ENCODE measurements at places on chromosomes 1 and 21. TPM values are rescaled to one million over a fixed set of nuclear protein-coding genes. Genes with fewer than 3 reads are reported as not detected.
A peak's percentile ranks its signal among the peaks of the same experiment; 100 is the strongest.

GRCh38 chr1:244010191-244010590 is 40.9 kb upstream of the ZBTB18 start:
- DNase-seq, result no peak

LRRC38 gene
- 0.53 TPM for total RNA-seq

GRCh38 chr1:203077956-203078355 is 7.9 kb downstream of the MYOG start:
- no peak for DNase-seq

GRCh38 chr1:238469146-238469631 is 578.5 kb upstream of the ZP4 start:
- DNase-seq, result no peak

- no peak for DNase-seq
These were observed 15.3 kb downstream of the CLCC1 start for GRCh38 chr1:108947871-108948525.

DNA sequence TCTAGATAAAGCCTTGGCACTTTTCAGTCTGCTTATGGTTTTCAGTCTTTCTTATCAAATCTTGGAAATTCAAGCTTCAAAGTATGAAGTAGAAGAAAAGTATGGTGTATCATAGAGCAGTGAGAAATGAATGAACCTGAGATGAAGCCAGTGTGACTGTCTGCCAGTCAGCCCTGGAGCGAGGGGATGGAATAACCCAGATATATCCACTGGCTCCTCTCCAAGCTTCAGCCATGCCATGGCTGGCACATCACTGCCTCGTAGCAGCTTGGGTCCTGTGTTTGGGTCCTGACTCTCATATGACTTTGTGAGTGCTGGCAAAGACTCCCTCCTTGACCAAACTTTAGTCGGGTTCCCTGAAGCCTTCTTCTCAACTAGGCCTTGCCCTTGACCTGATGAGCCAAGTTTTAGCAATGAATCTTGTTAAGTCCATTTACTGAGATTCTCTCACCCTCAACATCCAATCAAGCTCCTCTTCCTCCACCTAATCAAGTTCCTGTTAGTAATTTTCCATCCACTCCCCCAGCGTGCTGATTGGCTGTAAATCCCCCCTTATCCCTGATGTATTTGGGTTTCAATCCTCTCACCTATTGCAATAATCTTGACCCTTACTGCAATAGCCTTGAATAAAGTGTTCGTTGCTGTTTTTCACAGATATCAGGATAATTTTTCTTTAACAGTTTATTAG is 62.5 kb upstream of the PRDX6 start:
- no peak for DNase-seq

KIFAP3 gene
- 60.0 TPM for total RNA-seq

GRCh38 chr21:41663805-41664788 is 102.8 kb downstream of the RIPK4 start:
- no peak for DNase-seq

OLIG2 gene
- not detected for total RNA-seq

RHD gene
- total RNA-seq, result 0.69 TPM

PRAMEF8 gene
- total RNA-seq, result not detected

NPPB gene
- not detected for total RNA-seq

MYBPH gene
- total RNA-seq, result 8.9 TPM

COL18A1 gene
- total RNA-seq, result 60.7 TPM

DNA sequence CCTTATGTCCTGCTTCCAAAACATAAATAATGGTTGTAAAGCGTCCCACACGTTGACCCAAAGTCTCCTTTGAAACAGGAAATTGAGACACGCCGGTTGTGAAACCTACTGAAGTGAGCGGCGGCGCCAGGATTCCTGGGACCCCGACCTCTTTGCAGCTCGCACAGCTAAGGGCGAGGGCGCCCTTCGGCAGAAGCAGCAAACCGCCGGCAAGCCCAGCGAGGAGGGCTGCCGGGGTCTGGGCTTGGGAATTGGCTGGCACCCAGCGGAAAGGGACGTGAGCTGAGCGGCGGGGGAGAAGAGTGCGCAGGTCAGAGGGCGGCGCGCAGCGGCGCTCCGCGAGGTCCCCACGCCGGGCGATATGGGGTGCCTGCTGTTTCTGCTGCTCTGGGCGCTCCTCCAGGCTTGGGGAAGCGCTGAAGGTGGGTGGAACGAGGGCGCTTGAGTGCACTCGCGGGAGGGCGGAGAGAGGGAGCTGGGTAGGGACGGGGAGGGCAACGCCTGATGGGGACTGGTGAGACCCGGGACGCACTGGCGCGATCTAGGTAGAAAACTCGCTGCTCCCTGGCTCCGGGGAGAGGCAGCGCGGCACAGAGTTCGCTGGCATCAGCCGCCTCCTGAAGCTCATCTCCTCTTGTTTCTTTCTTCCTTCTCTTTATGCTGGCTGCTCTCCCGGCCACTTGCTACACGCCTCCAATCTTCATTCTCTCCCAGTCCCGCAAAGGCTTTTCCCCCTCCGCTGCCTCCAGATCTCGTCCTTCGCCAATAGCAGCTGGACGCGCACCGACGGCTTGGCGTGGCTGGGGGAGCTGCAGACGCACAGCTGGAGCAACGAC is at the start of gene CD1D:
TSS of gene CD1D (plus strand) at position 155 of the 836 bp plus-strand sequence. CDS start at position 362, 207 bp downstream.
- no peak for DNase-seq

GRCh38 chr1:84442256-84442655 is 36.8 kb upstream of the RPF1 start:
- no peak for DNase-seq

KRTAP7-1 gene
- not detected for total RNA-seq

OR2AK2 gene
- not detected for total RNA-seq

DNA sequence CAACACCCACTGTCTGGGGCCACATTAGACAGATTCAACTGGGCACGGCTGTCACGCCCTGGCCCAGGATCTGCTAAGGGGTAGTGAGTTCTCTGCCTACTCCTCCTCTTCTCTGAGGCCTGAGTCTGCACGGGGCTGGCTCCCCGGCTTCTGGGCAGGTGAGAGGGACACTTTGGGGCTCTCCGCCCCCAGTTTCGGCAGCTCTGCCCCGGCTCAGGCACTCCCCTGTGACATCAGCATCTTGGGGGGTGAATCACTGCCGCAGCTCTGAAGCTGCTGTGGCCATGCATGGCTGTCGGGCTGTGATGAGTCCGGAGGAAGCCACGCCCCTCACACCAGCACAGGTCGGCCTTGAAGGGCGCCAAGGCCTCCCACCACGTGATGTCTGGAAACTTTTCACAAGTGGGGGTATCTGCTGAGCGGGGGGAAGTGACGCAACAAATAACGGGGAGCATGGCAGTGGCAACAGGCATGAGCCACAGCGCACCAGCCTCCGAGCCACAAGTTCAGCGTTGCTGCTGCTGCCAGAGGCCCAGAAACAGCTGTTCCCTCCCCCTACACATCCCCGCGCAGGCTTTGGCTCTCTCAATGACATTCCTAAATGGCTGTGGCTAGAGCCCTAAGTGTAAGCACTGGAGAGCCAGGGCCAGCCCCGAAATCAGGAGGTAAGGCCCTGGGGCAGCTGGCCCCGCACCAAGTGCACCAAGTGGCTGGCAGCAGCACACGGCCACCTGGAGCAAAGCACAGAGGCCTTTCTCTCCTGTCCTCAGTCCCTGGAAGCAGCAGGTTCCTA is 26.3 kb downstream of the ZBTB17 start:
- peak; percentile 8 for DNase-seq

GRCh38 chr21:26423511-26423910 is 149.6 kb downstream of the CYYR1 start:
- no peak for DNase-seq

GRCh38 chr1:192580351-192580962 is 4.9 kb downstream of the RGS1 start:
- DNase-seq, result no peak

GRCh38 chr1:205748403-205749233 is 1.4 kb downstream of the NUCKS1 start:
- peak; percentile 56 for DNase-seq

CD5L gene
- not detected for total RNA-seq

- no peak for DNase-seq
These were observed 111.8 kb downstream of the GDAP2 start for GRCh38 chr1:117817629-117818028.

GRCh38 chr1:1274931-1275431 is 1.3 kb upstream of the UBE2J2 start:
- DNase-seq, result no peak

GRCh38 chr1:190560161-190560681 is 82.6 kb upstream of the BRINP3 start:
- DNase-seq, result no peak

C1QTNF12 gene
- total RNA-seq, result 0.53 TPM

GRCh38 chr1:2145946-2146835 is 48.4 kb downstream of the FAAP20 start:
- DNase-seq, result no peak

GRCh38 chr21:46429754-46430681 is 28.7 kb upstream of the DIP2A start:
- no peak for DNase-seq

DNA sequence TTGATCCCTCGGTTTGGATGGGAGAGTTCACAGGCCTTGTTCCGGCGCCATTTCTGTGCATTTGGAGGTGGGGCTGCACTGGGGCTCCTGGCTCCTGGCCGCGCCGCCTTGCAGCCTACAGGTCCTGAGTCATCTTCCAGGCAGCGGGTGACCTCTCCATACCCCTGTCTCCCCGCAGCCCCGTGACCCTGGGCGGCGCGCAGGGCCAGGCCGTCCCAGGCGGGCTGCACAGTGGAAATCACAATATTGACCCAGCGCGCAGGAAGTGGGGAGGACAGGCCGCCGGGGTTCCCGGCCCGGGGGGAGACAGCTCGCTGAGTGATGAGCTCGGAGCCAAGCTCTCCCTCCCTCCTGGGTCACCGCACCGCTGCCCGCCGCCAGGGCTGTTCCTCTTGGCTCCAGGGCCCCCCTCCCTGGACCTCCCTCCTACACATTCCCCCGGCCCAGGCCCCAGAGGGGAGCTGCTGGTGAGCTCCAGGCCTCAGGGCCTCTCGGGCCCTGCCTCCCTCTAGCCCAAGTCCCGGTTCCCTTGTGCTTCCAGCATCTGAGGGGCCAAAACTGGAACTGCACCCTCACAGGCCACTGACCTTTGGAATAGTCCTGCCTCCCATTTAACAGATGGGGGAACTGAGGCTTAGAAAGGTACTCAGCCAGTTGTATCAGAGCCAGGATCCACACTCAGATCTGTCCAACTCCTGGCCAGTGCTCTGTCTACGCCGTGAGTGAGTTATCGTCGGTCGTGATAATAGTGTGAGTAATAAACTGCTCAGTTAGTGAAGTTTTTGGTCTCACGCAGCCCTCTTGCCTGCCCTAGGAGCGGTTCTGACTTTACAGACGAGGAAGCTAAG is 142.9 kb upstream of the WNT4 start:
- DNase-seq, result no peak

DNA sequence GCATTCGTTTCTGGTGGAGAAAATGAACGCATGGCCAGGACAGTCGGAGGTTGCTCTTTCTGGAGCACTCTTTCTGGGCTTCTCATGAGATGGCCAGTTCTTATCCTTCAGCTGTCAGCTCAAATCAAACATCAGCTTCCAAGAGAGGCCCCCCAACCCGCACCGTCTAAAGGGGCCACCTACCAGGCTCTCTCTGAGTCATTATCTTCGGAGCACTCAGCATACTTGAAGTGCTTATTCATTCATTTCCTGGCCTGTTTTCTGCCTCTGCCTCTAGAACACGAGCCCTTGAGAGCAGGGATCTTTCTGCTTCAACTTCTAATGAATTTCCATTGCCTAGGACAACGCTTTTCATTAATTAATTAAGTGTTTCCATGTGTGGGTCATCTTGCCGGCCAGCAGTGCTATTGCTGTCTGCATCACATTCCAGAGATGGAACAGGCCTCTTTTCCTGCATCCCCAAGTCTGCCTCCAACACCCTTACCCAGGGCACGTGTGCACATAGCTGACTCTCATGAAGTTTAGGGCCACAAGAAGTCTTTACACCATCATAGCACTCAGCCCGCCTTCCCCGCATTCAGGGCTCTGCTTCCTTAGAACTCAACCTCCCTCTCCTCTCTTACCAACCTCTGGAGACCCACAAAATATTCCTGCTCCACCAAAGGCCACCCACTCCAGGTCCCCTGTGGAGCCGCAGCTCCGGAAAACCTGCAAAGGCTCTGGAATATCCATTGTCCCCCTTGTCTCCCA is 52.1 kb upstream of the LAPTM5 start:
- DNase-seq, result no peak

GRCh38 chr1:54416435-54416834 is 10.2 kb upstream of the SSBP3 start:
- DNase-seq, result no peak

DNA sequence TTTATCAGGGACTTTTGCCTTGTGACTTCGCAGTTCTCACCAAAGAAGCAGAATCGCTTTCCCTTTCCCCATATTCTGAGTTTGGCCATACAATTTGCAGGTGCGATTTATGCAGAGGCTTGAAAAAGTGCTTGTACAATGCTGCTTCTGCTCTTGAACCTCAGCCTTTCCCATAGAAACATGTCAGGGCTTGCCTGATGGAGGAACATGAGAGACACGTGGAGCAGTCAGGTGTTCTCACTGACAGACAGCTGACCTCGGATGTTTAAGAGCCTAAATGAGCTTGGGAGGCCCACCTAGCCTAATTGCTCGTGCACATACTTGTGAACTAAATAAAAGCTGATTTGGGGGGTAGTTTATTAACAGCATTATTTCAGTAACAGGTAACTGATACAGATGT is 290.0 kb downstream of the S1PR1 start:
- no peak for DNase-seq

DCLRE1B gene
- total RNA-seq, result 5.0 TPM

RGS16 gene
- 7.9 TPM for total RNA-seq

- DNase-seq, result no peak
These were observed 19.1 kb downstream of the USP48 start for GRCh38 chr1:21763694-21764419.

MNDA gene
- 9.0 TPM for total RNA-seq

ZSWIM5 gene
- 2.4 TPM for total RNA-seq

KRTAP19-1 gene
- total RNA-seq, result not detected

- no peak for DNase-seq
These were observed 40.0 kb upstream of the DHCR24 start for GRCh38 chr1:54926970-54927369.

GRCh38 chr1:109495738-109496137 is 1.8 kb downstream of the CYB561D1 start:
- no peak for DNase-seq

DNA sequence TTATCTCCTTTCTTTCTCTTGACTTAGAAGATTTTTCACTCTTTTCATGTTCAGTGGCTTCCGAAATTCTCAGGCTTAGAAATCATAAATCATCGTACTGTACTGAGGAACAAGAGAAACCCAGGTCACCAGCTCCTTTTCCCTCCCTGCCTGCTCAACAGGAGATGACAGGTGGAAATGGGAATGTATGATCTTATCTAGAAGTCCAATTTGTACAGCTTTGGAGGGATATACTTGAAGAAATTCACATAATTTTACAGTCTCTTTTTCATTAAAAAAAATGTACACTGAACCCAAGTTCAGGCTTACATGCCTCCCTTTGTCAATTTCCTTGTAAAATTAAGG is 11.7 kb downstream of the EVA1C start:
- no peak for DNase-seq

- DNase-seq, result no peak
These were observed 38.7 kb upstream of the TMEM51 start for GRCh38 chr1:15114884-15115283.

LY9 gene
- total RNA-seq, result 0.11 TPM

DNA sequence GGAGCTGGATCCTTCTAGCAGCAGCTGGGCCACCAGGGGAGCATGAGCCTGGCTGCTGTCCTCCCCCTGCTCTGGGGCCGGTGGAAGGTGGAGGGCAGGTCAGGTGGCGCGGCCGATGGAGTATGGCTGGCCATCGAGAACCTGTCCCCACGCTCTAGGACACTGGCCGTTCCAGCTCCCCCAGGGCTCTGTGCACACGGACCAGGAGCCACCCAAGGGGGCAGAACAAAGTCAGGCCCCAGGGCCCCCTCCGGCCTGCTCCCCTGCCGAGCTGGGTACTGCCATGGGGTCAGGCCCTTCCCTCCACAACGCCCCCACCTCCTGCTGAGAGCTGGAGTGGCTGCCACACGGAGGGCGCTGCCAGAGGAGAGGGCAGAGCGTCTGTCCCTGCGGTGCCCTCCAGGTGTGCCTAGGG is 4.5 kb upstream of the PLCH2 start:
- no peak for DNase-seq

All from urinary bladder (tissue), 4 donors.